A549 (cell line): ENCODE measurements at places on chromosomes 4 and X.

- DNase-seq = peak; percentile 72
These were observed 21.9 kb downstream of the ARMCX6 start for GRCh38 chrX:101595739-101596419.

- DNase-seq = no peak
These were observed 433.9 kb upstream of the CPEB2 start for GRCh38 chr4:14568351-14568750.

DNA sequence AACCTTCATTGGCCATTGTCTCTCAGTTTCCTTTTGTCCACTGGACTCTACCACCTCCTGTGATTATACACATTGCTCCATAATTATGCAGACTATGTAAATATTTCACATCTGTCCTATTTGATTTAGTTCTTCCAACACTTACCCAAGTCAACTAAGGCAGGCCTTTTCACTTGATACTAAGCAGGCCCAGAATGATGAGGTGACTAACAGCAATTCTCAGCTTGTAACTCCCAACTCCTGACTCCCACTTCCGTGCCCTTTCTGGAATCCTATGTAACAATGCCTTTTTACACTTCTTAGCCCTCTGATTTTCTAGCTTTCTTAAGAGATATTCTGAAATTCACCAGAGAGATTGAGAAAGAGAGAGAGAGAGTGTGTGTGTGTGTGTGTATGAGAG lies 6.6 kb downstream of the PAK3 start:
- no peak for DNase-seq

GRCh38 chr4:182434720-182435119 lies 191.5 kb downstream of the TENM3 start:
- DNase-seq = no peak

GRCh38 chr4:118842055-118842454 lies 6.1 kb upstream of the SEC24D start:
- no peak for DNase-seq

GRCh38 chr4:150974252-150974640 lies 40.8 kb downstream of the LRBA start:
- no peak for DNase-seq

DNA sequence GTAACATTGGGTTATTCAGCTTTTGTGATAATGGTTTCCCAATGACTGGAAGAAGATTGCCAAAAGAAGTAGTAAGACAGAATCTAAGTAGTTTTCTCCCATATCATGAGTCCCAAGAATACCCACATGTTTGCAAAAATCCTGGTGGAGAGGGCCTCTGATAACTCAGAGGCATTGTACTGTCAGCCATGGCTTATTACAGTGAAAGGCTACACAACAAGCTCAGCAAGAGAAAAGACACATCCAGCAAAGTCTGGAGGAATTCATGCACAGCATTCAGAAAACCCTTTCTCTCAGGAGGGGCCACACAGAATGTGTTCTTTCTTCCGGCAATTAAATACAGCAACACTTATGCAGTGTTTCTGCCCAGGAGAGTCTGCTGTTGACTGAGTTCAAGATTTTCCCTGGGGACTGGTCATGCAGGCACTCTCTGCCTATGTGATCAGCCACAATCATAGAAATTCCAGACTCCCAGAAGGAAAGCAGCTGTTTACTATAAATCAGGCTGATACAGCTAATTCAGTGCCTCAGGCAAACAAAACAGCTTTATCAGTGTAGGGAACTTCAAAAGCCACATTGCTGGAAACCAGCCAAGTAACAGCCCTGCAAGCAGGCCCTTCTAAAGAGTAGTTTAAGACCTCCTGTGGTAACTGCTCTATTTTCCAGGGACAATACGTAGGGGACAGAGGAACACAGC lies 937.1 kb downstream of the CCSER1 start:
- DNase-seq = peak; percentile 5

GRCh38 chrX:47814851-47815250 lies 21.9 kb upstream of the ZNF81 start:
- DNase-seq = no peak

DNA sequence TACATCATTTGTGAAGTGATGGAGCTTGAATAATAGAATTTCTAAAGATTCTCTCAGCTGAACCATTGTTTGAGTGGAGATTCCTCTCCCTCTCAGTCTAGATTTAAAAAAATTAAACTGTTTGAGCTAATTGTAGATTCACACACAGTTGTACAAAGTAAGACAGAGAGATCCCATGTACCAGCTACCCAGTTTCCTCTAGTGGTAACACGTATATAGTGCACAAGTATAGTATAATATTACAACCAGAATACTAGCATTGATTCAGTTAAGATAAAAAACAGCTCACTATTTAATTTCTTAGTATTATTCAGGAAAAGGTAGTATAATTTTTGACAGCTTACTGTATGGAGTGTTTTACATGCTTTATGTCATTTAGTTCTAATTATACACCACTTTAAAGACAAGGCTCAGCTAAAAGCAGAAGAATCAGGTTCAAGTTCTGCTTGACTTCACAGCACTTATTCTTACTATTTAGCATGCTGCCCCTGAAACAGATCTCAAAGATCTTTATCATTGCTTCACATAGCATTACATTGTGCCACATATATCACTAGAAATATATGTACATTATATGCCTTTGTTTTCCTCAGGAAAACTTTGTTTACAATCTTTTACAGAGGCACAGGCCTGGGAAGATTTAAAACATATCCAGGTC lies 136.1 kb downstream of the SNCA start:
- DNase-seq = no peak
